ENCODE measurements at places on chromosomes 7 and 10.

GRCh38 chr10:34104829-34105572, 710.1 kb downstream of the PARD3 start:
- DNase-seq = no peak

GRCh38 chr7:43458330-43459018, 124.4 kb upstream of the STK17A start:
- DNase-seq = no peak

GRCh38 chr10:94412449-94412848, 10.1 kb downstream of the TBC1D12 start:
- DNase-seq = no peak

GRCh38 chr10:759898-760477, 70.5 kb upstream of the DIP2C start:
- no peak for DNase-seq

DNA sequence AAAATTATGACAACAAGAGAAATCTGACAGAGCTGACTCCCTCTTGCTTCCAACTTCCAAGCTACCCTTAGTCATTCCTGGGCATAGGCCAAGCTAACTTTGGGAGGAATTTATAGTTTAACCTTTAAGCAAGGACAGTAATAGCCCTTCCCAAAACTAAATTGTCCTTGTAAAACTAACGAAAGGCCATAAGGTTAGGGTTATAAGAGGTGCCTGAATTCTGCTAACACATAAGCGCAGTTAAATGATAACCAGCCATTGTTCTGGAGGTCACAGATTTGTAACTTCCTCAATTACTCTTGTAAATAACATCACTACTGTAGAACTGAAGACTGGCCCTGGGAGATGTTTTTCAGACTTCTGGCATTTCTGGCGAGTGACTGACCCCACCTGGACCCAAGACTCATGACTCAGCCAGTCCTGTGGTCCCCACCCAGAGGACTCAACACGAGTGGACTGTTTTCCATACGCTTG, 481.2 kb downstream of the KCNMA1 start:
- no peak for DNase-seq

DNA sequence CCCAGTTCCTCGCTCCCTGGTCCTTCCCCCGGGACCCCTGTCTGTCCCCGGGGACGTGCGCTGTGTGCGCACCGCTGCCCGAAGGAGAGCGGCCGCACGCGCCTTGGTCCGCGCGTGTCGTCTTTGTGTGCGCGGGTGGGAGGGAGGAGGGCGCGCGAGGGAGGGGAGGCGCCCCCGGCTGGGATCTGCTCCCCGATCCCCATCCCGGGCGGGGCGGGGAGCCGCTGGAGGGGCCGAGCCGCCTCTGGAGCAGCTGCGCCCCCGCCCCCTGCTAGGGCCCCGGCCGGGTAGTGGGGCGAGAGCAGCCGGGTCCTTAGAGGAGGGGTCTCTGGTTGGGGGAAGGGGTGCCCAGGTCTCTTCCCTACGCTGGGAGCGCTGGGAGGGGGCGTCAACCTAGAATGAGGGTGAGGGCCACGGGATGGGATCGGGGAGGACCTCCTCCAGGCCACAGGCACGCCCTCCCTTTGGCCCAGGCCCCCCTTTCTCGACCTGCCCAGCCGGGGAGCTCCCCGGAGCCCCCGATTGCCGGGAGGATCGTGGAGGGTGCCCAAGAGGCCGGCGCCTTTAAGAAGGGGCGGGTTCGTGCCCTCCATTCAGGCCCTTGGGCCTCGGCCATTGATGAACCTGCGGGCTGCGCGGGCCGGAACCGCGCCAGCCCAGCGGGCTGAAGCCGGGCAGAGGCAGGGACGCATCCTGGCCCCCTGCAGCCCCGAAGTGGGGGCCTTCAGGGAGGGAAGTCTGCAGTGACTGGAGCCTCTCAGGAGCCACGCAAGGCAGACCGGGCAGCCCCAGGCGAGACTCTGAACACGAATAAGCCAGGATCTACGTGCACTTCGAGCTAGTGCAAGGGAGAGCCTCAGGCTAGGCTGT, 678 bp downstream of the SH2B2 start:
- no peak for DNase-seq

DNA sequence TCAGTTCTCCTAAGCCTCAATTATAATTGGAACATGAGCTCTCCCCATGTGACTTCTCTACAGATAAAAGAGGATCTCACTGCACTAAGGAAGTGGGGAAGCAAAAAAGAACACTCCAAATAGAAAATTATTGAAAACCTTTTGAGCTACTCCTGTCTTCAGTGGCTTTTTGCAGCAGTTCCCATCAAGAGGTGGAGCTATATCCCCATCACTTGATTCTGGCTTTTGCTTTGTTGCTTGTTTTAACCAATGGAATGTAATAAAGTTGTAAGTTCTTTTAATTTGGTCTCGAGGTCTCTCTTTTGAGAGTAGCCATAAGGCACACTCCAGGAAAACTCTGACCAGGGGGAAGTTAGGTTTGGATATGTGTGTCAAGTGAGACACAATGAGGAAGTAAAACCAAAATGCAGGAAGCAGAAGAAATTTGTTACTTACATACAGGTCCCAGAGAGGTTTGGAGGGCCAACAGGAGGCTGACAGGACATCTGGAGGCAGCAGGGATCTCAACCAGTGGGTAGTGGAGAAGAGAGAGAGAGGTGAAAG, 569.4 kb downstream of the HTR7 start:
- no peak for DNase-seq

DNA sequence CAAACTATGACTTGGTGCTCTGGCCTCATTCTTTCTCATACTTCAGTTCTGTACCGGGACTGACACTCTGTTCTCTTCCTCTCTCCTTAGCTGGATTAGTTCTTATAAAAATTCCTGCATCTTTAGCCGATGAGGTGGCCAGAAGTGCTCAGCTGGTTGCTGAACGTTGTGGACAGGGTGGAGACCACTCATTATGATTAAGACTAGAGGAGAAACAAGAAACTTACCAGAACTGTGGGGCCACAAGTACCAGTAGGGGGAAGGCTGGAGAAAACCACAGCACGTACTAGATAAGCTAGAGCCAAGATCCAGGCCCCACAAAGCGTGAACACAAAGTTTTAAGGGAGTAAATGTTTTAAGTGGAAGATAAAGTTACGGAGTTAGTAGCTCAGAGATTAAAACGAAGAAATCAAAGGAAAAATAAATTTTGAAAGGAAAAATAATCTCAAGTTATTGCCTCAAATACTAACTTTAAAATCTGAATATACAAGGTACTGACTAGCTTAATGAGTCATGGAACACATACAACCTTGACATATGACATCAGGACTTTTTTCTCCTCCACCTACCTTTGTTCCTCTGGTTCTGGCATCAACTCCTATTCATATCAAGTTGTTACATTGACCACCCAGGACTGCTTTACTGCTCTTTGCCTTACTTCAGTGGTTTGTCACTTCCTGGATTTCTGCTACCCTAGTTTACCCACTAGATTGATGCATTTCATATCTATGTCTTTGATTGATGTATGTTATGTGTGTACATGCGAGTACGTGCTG, 469.0 kb downstream of the TFEC start:
- peak; percentile 79 for DNase-seq

DNA sequence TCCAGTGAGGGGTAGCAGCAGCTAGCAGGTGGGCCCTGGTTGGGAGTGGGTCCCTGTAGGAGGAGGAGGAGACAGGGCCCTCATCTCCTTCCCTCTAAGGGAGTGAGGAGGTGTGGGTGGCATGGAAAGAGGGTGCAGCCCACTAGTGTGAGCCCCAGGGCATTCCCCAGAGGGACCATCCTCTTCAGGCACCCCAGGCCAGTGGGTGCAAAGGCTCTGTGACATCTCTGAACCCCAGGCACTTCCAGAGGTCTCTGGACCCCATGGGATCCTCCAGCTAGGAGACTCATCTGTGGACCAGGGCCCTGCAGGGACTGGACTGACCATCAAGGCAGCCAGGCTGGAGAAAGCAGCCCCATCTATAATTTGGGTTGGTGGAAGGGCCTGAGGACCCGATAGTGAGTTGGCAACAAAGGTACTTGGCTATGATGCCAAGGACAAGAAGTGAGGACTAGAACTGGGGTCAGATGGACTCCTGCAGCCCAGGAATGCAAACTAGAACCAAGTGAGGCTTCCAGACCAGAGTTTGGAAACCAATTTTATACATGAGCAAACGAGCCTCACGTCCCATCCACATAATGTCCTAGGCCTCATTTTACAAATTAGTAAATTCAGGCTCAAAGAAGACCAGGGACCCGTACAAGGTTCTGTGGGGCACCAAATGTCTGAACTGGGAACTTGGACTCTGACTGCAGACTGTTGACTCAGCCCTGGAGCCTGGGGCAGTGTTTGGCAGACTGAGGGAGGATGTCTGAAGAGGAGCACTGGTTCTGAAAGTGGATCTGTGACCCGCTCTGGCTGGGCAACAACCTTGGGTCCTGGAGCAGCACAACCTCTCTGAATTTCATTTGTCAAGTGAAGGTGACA, 1.4 kb upstream of the VSTM4 start:
- no peak for DNase-seq

GRCh38 chr7:139673230-139673629, 104.6 kb downstream of the HIPK2 start:
- no peak for DNase-seq

DNA sequence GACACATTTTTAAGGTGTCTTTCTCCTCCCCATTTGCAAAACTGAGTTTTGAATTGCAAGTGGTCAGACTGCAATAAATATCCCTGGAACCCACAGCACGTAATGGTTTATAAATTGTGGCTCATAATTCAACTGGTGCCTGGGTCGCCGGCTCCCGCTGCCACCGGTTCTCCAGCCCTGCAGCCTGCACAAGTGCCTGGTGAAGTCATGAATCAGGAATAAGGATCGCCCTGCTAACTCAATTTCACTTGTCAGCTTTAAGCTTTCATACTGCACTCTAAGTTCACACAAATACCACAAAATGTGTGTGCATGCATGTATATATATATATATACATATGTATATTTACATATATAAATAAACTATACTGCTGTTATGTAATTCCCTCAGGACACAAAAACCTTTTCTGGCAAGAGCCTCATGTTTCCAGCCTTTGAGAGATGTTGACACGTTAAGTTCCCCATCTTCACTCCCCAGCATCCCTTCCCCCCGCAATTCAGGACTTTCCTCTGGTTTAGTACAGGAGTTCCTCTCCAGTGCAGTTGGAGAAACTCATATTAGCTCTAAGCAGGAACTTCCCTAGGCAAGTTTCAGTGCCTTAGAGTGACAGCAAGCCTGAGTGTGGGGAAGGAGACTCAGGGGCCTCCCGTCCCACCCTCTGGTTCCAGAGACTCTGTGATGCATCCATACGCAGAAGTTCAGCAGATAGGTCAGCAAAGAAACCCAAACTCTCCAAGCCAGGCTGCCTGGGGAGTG, 129.2 kb upstream of the UNC5B start:
- DNase-seq = no peak

- peak; percentile 7 for DNase-seq
Observed at GRCh38 chr10:26890956-26891355, 30.2 kb upstream of the ABI1 start.

GRCh38 chr7:118793582-118793981, 569.1 kb downstream of the ANKRD7 start:
- no peak for DNase-seq

DNA sequence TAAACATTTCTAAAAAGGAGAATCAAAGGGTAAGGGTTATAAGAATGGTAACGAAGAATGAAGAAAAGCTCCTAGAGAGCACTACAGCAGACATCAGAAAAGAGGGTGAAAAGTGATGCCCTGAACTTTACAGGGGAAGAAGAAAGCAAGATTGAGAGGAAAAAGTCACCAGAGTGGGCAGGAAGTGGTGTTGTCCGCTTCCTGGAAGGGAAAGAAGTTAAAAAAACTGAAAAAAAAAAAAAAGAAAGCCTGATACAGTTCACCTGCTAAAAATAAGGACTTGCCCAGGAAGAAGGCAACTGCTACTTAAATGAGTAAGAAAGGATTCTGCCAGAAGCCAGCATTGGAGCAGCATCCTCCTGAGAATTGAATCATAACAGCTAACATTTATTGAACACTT, 330.1 kb upstream of the PHF14 start:
- DNase-seq = no peak

Measured in HS-27A (cell line).